ENCODE measurements at places on chromosomes 1 and 21.

GRCh38 chr1:27489501-27489972 is 430 bp downstream of the WASF2 start:
- DNase-seq = no peak

DNA sequence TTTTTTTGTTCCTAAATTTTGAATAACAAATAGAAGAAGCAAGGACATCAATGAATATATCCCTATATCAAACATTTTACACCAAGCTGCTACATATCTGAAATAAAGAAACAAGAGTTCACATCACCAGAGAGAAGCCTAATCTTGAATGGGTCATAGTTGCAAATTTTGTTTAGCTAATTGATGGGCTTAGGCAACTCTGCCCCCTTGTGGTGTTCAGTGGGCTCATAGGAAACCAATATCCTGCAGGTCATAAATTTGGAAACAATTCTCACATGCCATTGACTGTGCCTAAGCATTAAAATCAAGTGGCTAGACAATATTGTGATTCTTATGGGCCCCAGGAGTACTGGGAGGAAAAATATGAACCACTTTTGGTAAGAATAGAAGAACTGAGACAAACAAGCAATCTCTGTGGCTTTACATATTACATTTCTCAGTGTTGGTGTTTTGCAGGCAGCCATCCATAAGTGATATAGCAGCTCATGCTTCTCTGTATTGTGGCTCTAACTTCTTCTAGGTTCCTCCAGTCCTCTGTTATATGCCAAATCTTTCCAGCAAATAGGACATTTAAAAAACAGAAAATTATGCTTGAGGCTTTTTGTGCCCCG is 1262.8 kb upstream of the PRMT6 start:
- no peak for DNase-seq

GRCh38 chr1:199152676-199153075 is 513.8 kb downstream of the PTPRC start:
- no peak for DNase-seq

DNA sequence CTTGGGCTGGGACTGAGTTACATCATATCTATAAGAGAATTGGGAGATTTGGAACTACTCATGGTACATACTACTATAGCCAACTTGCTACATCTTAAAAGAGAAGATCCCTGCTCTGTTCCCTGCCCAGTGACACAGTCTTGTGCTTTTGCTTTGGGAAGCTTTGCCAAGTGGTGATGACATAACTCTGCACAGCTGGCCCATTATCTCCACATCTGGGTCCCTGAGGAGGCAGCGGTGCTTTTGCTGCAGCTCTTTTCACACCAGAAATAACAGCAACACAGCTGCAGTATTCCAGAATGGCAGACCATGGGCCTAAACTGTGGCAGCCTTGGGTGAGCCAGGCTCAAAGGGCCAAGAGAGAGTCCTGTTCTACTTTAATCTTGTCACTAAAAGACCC is 296.0 kb downstream of the HHAT start:
- DNase-seq = no peak

GRCh38 chr1:219778793-219779369 is 149.5 kb downstream of the SLC30A10 start:
- no peak for DNase-seq

DNA sequence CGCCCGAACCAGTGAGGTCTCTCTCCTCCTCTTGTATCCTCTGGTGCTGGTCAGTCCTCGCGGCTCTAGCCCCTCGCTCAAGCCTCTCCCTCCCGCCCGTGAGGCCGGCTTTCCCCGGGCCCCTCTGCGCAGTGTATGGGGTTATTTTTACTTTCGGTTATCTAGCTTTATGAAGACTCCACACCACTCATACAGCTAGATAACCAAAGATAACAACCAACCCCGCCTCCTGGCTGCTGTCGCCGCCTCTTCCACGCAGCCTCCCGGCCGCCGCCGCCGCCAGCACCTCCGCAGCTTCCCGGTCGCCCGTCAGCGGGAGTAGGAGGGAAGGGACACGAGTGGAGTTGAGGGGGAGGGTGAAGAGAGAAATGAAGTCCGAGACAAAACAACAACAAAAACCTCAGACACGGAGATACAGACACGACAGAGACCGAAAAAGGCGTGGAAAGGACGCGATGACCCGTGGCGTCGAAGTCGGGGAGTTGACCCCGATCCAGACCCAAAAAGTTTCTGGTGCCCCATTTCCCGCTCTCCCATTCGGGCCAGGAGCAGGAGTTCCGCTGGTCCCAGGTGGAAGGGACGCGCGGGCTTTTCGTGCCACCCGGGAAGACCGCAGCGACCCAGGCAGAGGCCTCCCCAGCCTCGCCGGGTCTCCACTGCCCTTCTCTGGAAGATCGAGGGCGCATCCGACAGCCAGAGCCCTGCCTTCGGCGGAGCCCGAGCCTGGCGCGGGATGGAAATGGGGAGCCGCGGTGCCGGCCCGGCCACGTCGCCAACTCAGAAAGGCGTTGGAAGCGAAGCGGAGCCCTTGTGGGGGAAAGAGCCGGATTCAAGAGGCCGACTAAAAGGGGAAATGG is 51.4 kb downstream of the RHBG start:
- peak; percentile 64 for DNase-seq

- DNase-seq = no peak
These were observed 17.6 kb downstream of the ESRRG start for GRCh38 chr1:216705676-216706075.

DNA sequence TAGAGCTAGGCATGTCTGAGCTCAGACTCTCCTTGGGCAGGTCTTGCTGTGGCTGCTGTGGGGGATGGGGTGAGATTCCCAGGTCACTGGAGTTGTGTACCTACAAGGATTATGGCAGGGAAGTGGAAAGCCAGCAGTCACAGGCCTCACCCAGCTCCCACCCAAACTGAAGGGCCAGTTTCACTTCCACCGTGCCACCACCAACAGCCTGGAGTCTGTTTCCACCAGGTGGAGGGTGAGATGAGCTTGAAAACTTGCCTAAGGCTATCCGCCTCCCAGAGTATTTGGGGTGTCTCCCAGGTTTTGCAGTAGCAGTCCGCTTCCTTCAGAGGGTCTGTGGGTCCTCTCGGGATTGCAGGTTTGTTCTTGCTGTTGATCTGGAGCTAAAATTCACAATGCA is 327.7 kb downstream of the PTPRC start:
- DNase-seq = no peak

GRCh38 chr1:46410156-46411009 is 16.3 kb downstream of the FAAH start:
- DNase-seq = no peak

GRCh38 chr1:224292419-224292818 is 37.6 kb downstream of the NVL start:
- peak; percentile 26 for DNase-seq

Measured in stimulated activated effector memory CD8-positive, alpha-beta T cell treated with anti-CD3 and anti-CD28 coated beads, Interleukin-12 subunit alpha, Interleukin-12 subunit beta, amount 100 ng/mL, for 72 hours (primary cell).